Activated naive CD4-positive, alpha-beta T cell treated with anti-CD3 and anti-CD28 coated beads, Interleukin-2, amount 10 ng/mL, durations not matched to agents 5 hours and 36 hours (primary cell): ENCODE measurements at places on chromosomes 1 and 21. TPM values are rescaled to one million over a fixed set of nuclear protein-coding genes. Genes with fewer than 3 reads are reported as not detected.

The TCHH gene
- total RNA-seq, result 0.02 TPM

The CHODL gene
- total RNA-seq, result not detected

The OR10J1 gene
- not detected for total RNA-seq

The PARS2 gene
- 3.0 TPM for total RNA-seq

The MSH4 gene
- total RNA-seq, result 0.22 TPM

The IRF6 gene
- total RNA-seq, result 0.53 TPM

The LCE1E gene
- total RNA-seq, result not detected

The CSF1 gene
- total RNA-seq, result 23.0 TPM

The APOBEC4 gene
- total RNA-seq, result not detected

The ZFYVE9 gene
- 2.9 TPM for total RNA-seq

The STMN1 gene
- total RNA-seq, result 577 TPM

The C1orf21 gene
- total RNA-seq, result 3.9 TPM

The OR2M7 gene
- total RNA-seq, result not detected

The HSF2BP gene
- total RNA-seq, result 0.30 TPM

The TMPRSS15 gene
- total RNA-seq, result not detected

The CROCC gene
- total RNA-seq, result 32.1 TPM

The MIER1 gene
- total RNA-seq, result 50.8 TPM

The IQGAP3 gene
- 24.6 TPM for total RNA-seq

The SIKE1 gene
- 54.7 TPM for total RNA-seq

The IL19 gene
- not detected for total RNA-seq

The GSTM3 gene
- total RNA-seq, result 0.71 TPM

The ASPM gene
- total RNA-seq, result 69.8 TPM

The LRRC3 gene
- 4.2 TPM for total RNA-seq

The OPTC gene
- not detected for total RNA-seq
